ENCODE measurements at places on chromosomes 1 and 21. TPM values are rescaled to one million over a fixed set of nuclear protein-coding genes. Genes with fewer than 3 reads are reported as not detected.

APOBEC4 gene
- not detected for total RNA-seq

NCSTN gene
- 69.0 TPM for total RNA-seq

KRTAP20-4 gene
- total RNA-seq: not detected

AQP10 gene
- not detected for total RNA-seq

FAM72D gene
- not detected for total RNA-seq

TDRKH gene
- total RNA-seq: 13.5 TPM

SOX13 gene
- total RNA-seq: 19.4 TPM

SH2D1B gene
- not detected for total RNA-seq

ZFYVE9 gene
- 52.0 TPM for total RNA-seq

AGMAT gene
- 0.13 TPM for total RNA-seq

PLEKHG5 gene
- 8.9 TPM for total RNA-seq

BNIPL gene
- 4.0 TPM for total RNA-seq

GPR153 gene
- total RNA-seq: 3.2 TPM

AGT gene
- 4.0 TPM for total RNA-seq

MYBPH gene
- not detected for total RNA-seq

TFF1 gene
- not detected for total RNA-seq

KCNK1 gene
- total RNA-seq: 7.0 TPM

MAST2 gene
- total RNA-seq: 18.8 TPM

SLC44A3 gene
- total RNA-seq: 6.7 TPM

IVL gene
- total RNA-seq: not detected

TEX38 gene
- total RNA-seq: 2.1 TPM

GPR52 gene
- 9.2 TPM for total RNA-seq

CELF3 gene
- 1.4 TPM for total RNA-seq

NFIA gene
- total RNA-seq: 149 TPM

TMPRSS15 gene
- total RNA-seq: not detected

LMX1A gene
- total RNA-seq: 0.29 TPM

KRTAP7-1 gene
- total RNA-seq: not detected
